ENCODE measurements at places on chromosomes 12 and 14. TPM values are rescaled to one million over a fixed set of nuclear protein-coding genes. Genes with fewer than 3 reads are reported as not detected.

DPY19L2 gene
- 7.3 TPM for total RNA-seq

ARHGAP9 gene
- 2.5 TPM for total RNA-seq

RD3L gene
- total RNA-seq = not detected

SDR9C7 gene
- total RNA-seq = 0.17 TPM

PWP1 gene
- total RNA-seq = 72.4 TPM

JAG2 gene
- 6.6 TPM for total RNA-seq

KICS2 gene
- total RNA-seq = 3.8 TPM

OTOGL gene
- total RNA-seq = 0.53 TPM

RDH16 gene
- total RNA-seq = 0.32 TPM

NGB gene
- total RNA-seq = not detected

FICD gene
- total RNA-seq = 4.7 TPM

RASSF9 gene
- 0.68 TPM for total RNA-seq

NXPH4 gene
- total RNA-seq = 22.3 TPM

KDM5A gene
- total RNA-seq = 79.8 TPM

MMP19 gene
- 4.7 TPM for total RNA-seq

NANOG gene
- total RNA-seq = 0.16 TPM

KRT82 gene
- not detected for total RNA-seq

E2F7 gene
- total RNA-seq = 21.5 TPM

CCDC60 gene
- 1.7 TPM for total RNA-seq

SRRM4 gene
- total RNA-seq = 0.46 TPM

LUM gene
- 128 TPM for total RNA-seq

SERPINA10 gene
- total RNA-seq = not detected

FAM181A gene
- total RNA-seq = not detected

CYP46A1 gene
- total RNA-seq = 0.41 TPM

GPR135 gene
- 6.7 TPM for total RNA-seq

TSHR gene
- total RNA-seq = not detected

HAL gene
- 0.10 TPM for total RNA-seq

DEPDC4 gene
- 1.3 TPM for total RNA-seq

SLC8A3 gene
- 0.89 TPM for total RNA-seq

NTF3 gene
- 8.9 TPM for total RNA-seq

MANSC1 gene
- 2.9 TPM for total RNA-seq

GCH1 gene
- 2.4 TPM for total RNA-seq

MDGA2 gene
- total RNA-seq = 2.4 TPM

SOAT2 gene
- not detected for total RNA-seq

LGMN gene
- total RNA-seq = 278 TPM

GPRC5A gene
- 12.5 TPM for total RNA-seq

CCDC197 gene
- not detected for total RNA-seq

IL22 gene
- not detected for total RNA-seq

DDIT3 gene
- total RNA-seq = 45.1 TPM

GLIPR1L2 gene
- 0.25 TPM for total RNA-seq

CD4 gene
- total RNA-seq = 0.72 TPM

PLBD1 gene
- 1.1 TPM for total RNA-seq

RFX4 gene
- total RNA-seq = 0.07 TPM
